Dorsolateral prefrontal cortex (tissue), 122 donors: ENCODE measurements at places on chromosomes 4 and X. TPM values are rescaled to one million over a fixed set of nuclear protein-coding genes. Genes with fewer than 3 reads are reported as not detected.

DNA sequence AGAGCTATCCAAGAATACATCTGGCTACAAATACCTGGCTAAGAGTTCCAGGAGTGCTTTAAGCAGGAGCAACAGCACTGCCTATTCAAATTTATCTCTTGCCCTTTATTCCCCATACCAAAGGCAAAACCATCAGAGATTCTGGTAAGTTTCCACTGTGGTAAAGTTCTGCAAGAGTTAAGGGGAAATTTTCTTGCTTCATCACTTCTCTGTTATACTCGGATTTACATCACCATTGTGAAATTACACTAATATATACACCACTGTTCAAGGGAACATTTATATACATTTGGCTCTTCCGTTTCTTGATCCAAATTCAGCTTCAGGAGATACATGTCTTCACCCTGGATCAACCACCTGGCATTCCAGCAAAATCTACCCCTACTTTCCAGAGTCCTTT is 70.8 kb upstream of the PTPN13 start:
- no peak for DNase-seq

GRCh38 chrX:149837639-149838038 is 43.3 kb upstream of the MAGEA8 start:
- DNase-seq, result no peak

DNA sequence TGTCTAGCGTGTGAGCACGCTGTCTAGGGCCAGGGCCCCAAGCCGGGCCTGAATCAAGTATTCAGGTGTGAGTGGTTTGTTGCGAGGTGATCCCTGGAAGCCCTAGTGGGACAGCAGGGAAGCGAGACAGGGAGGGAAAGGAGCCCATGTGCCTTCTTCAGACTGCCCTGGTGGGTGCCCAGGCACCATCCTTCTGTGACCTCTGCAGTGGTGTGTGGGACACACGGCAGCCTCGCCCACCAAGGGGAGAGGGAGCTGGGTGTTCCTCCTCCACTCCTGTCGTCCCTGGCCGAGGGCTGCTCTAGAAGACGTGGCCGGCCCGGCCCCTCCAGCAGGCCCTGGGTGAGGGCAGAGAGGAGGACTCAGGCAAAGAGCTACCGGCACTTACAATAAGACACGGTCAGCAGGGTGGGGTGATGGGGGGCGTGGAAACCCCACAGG is 47.4 kb downstream of the HTRA3 start:
- DNase-seq, result no peak

DNA sequence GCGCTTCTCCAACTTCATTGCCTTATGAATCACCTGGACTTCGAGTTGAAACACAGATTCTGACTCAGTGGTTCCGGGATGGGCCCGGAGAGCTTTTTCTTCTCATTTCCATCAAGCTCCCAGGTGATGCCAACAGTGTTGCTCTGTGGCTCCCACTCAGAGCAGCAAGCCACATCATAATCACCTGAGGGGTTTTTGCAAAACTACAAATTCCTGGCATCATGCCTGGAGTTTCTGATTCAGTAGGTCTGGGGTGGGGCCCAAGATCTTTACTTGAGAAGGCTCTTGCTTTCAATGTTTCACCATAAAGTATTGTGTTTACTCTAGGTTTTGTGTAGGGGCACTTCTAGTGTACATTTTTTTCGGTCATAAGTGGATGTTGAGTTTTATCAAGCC is 7.0 kb downstream of the MTM1 start:
- DNase-seq, result no peak

GRCh38 chr4:149708513-149709130 is 107.0 kb downstream of the IQCM start:
- no peak for DNase-seq

DNA sequence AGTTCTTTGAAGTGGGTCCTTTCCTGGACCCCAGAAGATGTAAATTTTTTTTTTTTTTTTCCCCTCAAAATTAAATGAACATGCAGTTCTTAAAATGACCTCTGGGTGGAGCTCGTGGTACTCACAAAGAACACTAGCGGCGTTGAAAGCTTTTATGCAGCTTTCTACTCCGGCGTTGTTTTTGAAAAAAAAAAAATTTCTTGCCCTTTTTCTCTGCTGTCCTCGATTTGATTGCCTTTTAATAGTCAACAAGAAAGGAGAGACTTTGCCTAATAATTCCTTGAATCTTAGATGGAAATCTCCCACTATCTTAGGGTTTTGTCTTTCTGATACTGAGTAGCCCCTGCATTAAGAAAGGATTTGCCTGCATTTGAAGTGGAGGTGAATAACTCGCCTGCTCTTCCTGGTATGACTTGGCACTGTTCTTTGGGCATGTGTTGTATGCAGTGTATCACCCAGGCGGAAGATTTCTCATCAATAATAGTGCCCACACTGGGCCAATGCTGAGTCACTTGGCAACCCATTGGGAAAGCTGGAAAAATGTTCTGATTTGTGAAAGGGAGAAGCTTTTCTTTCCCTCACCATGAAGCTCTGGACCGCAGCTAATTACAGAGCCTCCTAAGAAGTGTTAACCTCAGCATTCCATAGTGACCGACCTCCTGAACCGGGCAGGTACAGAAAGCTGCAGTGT is 104.0 kb downstream of the PHEX start:
- DNase-seq, result no peak

- no peak for DNase-seq
Measured at GRCh38 chr4:498328-498904, 540 bp downstream of the ZNF721 start.

DNA sequence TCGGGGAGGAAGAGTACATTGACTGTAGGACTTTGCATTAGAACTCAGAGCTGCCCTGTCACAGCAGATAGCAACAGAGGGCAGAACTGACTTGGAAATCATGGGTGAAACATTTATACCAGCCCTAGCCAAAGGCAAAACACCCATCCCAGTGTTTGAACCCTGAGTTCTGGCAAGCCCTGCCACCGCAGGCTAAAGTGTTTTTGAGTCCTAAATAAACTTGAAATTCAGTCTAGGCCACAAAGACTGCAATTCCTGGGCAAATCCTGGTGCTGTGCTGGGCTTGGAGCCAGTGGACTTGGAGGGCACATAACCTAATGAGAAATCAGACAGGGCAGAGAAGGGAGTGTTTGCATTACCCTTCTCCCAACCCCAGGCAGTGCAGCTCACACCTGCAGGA is 1015.7 kb downstream of the FSTL5 start:
- DNase-seq, result no peak

DNA sequence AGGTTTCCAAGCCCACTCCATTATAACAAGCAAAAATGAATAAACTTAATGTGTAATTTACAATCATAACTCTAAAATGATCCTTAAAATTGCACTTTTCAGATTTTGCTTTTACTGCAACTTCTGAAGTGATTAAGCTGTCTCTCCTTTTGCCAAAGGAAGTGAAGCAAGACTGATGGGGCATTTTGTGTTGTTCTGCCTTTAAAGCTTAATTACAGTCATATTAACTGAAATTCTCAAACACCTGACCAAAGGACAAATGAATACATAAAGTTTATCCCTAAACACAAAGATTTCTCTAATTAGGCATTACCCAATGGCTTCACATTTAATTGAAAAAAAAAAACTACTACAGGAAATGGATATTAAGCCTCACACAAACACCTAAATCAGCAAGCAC is 101.8 kb downstream of the ATP11C start:
- no peak for DNase-seq

Gene NSG1
- total RNA-seq, result 101 TPM

Gene PWWP3B
- total RNA-seq, result 12.9 TPM

Gene TMPRSS11F
- total RNA-seq, result not detected
